Activated gamma-delta T cell treated with anti-CD3 and anti-CD28 coated beads, Interleukin-2, amount 50 U/mL, for 16 hours (primary cell): ENCODE measurements at places on chromosomes 2 and 18.

- DNase-seq, result no peak
Measured at GRCh38 chr2:54114936-54115283, 505 bp upstream of the ACYP2 start.

DNA sequence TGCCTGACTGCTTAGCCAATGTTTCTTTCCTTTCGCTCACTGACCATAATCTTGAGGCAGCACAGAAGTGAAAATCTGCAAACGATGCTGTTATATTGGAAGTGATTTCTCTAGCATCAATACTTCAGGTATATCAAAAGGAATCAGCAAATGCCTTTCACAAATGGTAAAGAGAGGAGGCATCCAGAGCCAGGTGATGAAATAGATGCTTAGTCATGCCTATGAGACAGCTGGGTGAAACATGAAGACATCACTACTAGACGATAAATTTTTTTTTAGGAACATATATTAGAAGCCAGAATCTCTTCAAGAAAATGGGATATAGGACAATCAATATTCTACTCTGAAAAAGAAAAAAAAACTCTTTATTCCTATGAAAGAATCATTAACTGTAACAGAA is 249.2 kb upstream of the SLC39A10 start:
- no peak for DNase-seq

- DNase-seq, result no peak
Measured at GRCh38 chr2:144621266-144621665, 101.3 kb upstream of the ZEB2 start.

GRCh38 chr2:96822786-96823185 is 6.7 kb downstream of the CNNM3 start:
- DNase-seq, result no peak

DNA sequence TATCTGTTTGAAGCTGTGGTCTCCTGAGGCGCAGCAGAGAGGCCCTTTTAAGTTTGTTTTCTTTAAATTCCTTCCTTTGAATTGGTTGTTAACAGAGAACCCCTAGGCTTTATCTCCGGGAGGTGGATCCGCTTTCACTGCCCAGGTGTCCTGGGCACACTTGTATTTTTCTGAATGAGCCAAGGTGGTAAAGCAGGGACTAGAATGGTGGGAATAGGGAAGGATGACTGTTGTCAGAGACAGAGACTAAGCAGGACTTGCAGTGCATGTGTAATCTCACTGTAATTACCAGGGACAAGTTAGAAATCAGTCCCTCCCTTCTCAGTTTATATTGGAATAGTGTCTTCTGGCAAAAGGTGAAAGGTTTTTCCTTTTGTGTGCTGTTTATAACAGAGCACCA is 72.8 kb downstream of the PHLPP1 start:
- DNase-seq, result no peak

DNA sequence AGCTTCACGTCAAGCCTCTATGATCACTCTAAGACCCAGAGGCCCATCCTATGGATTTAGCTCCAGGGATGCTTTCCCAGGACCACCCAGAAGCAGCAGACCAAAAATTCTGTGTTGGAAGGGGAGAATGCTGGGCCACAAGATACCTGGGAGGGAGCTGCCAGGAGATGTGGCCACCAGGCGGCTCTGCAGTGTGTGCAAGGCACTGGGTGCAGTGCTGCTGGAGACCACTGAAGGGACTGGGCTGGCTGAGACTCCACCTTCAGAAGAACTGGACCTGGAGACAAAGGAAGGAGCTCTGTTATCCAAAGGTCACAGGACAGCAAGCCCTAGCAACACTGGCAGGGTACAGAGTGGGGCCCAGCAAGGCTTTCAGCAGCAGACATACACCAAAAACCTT is 34.0 kb downstream of the KANSL3 start:
- DNase-seq, result no peak

- no peak for DNase-seq
Measured at GRCh38 chr18:24964216-24964615, 387.8 kb downstream of the ZNF521 start.

DNA sequence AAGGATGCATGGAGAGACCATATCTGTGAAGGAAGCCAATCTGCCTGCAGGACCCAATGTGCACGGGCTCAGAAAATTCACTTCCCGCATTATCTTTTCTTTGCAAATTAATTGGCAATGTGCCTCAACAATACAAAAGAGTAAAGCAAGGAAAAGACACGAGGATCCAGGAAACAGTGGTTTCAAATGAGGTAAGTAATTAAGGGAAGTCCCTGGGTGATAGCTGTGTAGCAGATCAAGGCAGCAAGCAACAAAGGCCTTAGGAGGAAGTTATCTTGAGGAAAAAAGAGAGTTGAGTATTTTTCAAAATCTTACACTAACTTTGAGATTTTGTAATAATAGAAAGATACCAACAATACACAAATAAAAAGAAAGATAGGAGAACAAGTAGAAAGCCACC is 44.3 kb upstream of the TGIF1 start:
- DNase-seq, result no peak

DNA sequence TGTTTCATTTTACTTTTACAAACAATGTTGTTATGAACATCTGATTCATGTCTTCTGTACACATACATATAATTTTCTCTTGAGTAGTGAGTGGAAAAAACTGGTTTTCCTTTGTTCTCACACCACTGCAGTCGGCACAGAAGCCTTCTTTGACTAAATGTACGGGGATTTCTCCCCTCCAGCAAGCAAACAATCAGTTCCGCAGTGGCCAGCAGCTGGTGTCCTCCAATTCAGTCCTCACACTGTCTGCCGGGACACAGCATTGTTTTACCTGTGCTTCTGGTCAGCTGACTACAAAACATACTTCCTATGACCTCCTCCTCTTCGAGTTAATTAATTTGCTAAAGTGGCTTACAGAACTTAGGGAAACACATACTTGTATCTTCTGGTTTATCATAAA is 202.8 kb downstream of the WDR7 start:
- no peak for DNase-seq
